D721Med (cell line): ENCODE measurements at places on chromosomes 1 and 21.

DNA sequence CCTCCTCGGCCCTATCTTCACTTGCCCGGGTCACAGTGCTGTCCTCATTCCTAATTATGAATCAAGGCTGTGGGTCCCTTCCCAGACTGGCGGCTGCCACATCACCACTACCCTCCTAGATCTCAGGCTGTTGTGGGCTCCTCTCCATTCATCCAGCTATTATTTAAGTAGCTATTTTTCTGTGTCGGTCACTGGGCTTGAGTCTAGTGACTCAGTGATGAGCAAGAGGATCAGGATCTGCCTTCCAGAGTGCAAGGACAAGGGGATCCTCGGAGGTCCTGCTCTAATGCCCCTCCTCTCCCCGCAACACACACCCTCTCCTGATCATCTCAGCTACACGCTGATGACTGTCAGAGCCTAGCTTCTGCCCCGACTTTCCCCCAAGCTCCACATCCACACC, 34.1 kb downstream of the CDCP2 start:
- no peak for DNase-seq

DNA sequence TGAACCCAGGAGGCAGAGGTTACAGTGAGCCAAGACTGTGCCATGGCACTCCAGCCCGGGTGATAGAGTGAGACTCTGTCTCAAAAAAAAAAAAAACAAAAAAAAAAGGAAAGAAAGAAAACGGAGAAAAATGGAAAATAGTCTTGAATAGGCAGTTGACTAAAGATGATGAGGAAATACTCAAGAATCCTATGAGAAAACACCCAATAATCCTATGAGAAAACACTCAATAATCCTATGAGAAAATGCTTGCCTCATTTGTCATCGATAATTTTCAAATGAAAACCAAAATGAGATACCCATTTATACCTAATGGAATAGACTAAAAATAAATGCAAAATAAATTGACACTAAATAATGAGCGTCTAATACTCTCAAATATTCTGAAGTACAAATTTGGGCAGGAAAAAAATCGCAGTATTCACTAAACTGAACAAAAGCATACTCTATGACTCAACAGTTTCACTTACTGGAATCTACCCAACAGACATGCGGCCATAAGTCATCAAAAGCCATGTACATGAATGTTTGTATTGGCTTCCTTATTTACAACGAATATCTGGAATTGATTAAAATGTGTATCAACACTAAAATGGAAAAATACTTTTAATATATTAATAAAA, 733.9 kb upstream of the CHRM3 start:
- DNase-seq = no peak

GRCh38 chr1:210239349-210240111, 6.9 kb downstream of the SERTAD4 start:
- no peak for DNase-seq

GRCh38 chr1:176220100-176220689, 13.1 kb upstream of the COP1 start:
- no peak for DNase-seq

GRCh38 chr1:214584805-214585766, 17.9 kb upstream of the CENPF start:
- no peak for DNase-seq

DNA sequence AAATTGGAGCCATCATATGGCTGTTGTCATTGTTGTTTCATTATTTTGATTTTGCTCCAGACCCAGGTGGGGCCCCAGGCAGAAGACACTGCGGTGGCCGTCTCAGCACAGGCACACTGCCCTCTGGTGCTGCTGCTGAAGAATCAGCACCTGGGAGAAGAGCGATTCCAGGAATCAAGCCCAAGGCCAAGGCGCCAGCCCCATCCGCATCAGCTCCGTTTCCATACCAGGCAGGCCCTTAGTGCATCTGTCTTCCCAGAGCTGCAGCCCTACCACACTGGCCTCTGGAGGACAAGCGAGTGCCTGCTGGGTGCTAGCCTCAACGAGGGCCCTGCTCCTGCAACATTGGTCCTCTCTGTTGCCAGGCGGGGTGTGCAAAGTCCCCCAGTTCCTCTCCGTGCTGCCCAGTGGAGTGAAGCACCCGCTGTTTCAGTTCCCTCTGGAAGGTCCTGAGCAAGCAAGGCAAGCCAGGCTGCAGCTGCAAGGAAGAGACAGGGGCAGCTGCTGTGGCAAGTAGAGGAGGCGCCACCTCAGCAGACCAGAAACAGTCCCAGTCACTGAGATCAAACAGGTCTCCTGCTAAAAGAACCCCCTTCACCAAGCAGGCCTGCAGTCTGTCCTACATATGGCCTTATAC, 5.2 kb downstream of the GRIK3 start:
- no peak for DNase-seq

GRCh38 chr21:46082713-46082962, 15.3 kb upstream of the COL6A2 start:
- no peak for DNase-seq

GRCh38 chr1:38018864-38019343, 6.4 kb downstream of the UTP11 start:
- no peak for DNase-seq
